ENCODE measurements at places on chromosomes 7 and 10.

- DNase-seq, result no peak
Measured at GRCh38 chr10:72158176-72158575, 57.6 kb upstream of the ANAPC16 start.

GRCh38 chr7:69782917-69783684 is 184.8 kb downstream of the AUTS2 start:
- DNase-seq, result peak; percentile 74

DNA sequence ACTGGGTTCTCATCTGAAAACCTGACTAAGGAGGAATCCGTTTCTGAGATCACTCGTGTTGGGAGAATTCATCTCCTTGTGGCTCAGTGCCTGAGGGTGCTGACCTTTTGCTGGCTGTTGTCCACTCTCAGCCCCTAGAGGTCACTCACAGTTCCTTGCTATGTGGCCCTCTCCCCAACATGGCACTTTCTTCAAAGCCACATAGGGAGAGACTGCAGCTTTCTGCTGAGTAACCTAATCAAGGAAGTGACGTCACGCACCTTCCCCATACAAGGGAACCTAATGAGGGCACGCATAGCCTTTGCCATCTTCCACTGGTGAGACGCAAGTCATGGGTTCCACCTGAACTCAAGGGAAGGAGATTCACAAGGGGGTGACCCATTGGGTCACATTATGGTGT is 23.2 kb downstream of the STEAP1B start:
- no peak for DNase-seq

DNA sequence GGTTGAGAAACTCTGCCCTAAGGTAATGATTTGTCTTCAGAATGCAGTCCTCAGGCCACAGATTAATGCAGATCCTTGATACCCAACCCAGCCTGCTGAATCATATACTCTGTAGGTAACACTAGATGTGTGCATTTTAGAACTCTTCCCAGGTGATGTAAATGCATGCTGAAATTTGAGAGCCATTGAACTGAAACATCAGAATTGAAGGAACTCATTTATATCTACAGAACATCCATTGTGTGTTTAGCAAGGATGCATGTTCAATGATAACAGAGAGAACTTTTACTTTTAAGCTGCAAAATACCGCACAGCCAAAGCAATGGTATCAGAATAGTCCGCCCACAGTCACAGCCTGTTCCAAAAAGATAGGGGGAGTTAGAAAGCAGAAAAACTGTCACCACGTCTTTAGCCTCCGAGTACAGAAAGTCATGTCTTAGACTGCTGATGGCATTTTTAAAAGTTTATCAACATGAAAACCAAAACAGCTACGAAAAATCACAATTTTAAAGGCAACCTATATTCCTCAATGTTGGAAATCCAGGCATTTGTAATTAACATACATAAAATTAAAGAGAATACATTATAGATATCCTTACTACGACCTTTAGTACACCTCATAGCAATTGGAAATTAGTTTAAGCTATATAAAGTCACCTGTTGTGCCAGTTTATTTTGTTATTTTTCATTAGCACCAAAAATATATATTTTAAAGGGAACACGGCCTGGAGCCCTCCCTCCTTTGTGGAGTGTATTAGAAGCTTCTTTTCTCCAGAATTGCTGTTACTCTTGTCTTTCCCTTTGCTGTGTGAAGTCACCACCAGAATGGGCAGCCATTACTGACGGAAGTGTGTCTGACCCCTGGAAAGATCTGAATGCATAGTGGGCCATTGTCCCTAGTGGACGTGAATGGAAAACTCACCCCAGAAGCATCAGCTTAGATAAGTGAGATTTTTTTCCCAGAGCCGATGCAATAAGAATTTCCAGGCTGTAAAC is 65.8 kb upstream of the PRKAR2B start:
- DNase-seq, result no peak

DNA sequence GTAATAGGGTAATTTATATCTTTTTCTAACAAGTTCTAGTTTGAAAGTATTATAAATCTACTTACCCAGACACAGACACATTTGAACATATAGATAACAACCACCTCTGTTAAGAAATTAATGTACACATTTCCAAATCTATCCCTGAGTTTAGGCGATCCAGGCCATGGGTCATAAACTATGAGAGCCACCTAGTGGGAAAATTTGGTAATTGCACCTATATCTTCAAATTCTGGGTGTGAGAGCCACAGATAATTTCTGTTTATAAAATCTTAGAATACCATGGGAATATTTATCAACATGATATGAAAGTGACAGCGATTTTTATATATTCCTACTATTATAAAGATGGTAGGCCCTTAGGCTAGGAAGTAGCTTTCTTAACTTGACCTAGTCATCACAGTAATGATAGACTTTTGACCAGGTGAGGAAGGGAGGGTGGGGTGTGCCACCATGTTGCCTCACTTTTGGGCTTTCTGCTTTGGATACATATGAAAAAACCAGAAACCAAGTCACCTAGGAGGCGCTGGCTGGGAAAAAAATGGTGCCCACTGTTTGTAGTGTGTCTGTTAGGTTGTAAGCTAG is 8.0 kb upstream of the EPHA1 start:
- DNase-seq, result peak; percentile 69

- DNase-seq, result no peak
Measured at GRCh38 chr7:115135146-115135545, 213.3 kb downstream of the MDFIC start.

DNA sequence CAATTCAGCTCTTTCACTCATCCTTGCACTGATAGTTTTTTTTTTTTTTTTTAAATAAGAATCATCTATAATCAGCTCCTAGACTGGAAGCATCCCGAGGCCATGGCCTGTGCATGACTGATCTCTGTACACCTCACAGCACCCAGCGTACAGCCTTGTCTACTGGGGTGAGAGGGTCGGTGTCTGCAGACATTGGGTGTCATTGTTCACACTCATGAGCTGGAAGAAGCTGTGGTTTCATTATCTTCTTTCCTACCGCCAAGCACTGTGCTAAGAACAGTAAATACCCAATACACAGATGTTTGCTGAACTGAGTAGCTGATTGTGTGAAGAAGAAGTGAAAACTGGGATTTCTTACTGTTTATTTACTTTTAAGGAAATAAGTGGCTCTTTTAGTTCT is 123.6 kb downstream of the CLEC2L start:
- DNase-seq, result no peak

DNA sequence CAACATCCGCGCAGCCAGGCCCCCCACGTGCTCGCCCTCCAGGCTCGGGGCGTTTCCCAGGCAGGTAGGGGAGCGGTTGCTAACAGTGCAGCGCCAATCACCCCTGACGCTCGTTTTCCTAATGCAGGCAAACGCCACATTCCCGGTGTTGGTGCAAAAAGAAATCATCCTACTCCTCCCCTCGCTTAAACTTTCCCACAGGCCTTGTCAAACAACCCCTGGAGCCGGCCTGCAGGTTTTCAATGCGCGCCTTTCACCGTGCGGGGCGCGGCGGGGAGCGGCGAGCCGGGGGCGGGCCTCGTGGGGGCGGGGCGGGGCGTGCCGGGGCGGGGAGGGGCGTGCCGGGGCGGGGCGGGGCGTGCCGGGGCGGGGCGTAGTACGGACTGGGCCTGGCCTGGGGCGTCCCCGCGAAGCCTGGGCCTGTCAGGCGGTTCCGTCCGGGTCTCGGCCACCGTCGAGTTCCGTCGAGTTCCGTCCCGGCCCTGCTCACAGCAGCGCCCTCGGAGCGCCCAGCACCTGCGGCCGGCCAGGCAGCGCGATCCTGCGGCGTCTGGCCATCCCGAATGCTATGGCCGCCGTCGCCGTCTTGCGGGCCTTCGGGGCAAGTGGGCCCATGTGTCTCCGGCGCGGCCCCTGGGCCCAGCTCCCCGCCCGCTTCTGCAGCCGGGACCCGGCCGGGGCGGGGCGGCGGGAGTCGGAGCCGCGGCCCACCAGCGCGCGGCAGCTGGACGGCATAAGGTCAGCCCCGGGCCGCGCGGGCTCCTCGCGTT is at the start of gene ECHDC3:
Gene ECHDC3, plus strand, starts transcription at position 374 of the 770 bp plus-strand sequence. Its CDS starts 195 bp downstream, at position 569.
- DNase-seq, result peak; percentile 36

DNA sequence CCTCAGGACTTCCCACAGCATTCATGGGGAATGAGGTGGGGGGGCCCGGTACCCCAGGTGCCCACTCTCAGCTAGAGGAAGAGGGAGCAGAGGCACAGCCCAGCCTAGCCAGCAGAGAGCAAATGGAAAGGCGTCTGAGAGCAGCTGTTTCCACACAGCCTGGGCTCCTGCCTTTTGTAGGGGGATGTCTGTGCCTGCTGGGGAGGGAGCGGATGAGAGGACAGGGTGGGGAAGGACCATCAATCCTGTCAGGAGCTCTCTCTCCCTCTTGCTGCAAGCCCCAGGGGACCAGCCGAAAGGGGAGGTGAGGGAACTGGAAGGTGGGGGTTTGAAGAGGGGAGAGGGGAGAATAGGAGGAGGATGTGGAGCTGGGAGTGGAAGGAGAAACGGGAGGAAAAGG is at the start of gene PKD2L1:
Gene PKD2L1, minus strand, starts transcription at position 150 of the 400 bp plus-strand sequence. Its CDS starts 125 bp downstream, at position 25.
- DNase-seq, result no peak

- no peak for DNase-seq
Measured at GRCh38 chr7:157575777-157576176, 239.0 kb downstream of the DNAJB6 start.

GRCh38 chr7:82506208-82506607 is 62.6 kb upstream of the CACNA2D1 start:
- no peak for DNase-seq

- DNase-seq, result no peak
Measured at GRCh38 chr7:2520131-2520760, 672 bp downstream of the LFNG start.

DNA sequence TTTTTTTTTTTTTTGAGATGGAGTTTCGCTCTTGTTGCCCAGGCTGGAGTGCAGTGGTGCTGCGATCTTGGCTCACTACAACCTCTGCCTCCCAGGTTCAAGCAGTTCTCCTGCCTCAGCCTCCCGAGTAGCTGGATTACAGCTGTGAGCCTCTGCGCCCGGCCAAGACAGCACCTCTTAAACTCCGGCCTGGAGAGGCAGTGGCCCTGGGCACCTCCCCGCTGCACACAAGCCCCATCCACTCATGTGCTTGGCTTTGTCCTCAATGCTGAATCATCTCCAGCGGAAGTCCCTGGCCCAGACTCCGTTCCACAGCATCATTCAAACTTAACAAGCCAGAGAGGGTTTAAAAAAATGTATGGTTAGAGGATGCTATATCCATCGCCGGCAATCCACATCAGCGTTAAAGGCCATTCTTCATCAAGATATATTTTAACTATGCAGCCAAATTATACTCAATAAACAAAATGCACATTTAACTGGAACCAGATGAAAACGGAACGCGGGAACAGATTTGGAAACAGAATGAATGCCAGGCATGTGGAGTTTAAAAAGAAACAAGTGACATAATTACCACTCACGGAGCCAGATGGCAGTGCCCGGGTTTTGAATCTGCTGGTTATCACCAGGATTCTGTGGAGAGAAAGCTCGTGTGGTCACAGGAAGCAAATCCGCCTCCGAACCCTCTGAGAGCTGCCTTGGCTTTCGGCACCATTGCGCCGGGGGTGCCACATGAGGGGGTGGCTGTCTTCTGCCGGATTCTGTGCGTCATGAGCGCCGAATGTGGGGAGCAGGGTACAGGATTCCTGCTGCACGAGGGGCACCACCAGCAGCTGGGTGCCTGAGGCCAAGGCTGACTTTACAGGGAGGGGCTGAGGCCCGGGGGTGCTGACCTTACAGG is 45.6 kb upstream of the CFAP46 start:
- peak; percentile 88 for DNase-seq

GRCh38 chr10:14875941-14876340 is 2.7 kb upstream of the SUV39H2 start:
- DNase-seq, result no peak

GRCh38 chr10:49115015-49115795 is at the start of gene VSTM4:
Gene VSTM4, minus strand, starts transcription at chr10:49115522. Its CDS starts 37 bp downstream, at chr10:49115485.
- DNase-seq, result peak; percentile 43

Data from fibroblast of mammary gland (primary cell).